NCI-H2107 (cell line): ENCODE measurements at places on chromosomes 7 and 10.

GRCh38 chr10:29227201-29227600 lies 61.7 kb upstream of the LYZL1 start:
- no peak for DNase-seq

DNA sequence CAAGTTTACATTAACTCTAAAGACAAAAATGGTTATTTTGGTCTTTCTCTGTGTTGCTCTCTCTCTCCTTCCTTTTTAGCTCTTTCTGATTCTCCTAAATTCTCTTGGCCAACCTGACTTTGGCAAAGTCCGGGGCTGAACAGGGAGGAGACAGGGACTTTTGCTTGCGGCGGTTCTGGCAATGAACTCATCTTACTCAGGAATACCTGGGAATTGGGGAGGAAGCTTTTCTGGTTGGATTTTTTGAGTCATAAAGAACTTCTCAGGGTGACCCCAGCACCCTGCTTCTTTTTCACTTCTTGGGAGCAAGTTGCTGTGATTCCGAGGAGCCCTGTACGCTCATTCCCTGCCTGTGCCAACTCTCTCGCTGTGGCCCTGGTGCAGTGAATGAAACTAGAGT lies 16.0 kb downstream of the GATA3 start:
- no peak for DNase-seq

- no peak for DNase-seq
Measured at GRCh38 chr10:3533296-3533695, 251.7 kb downstream of the KLF6 start.

DNA sequence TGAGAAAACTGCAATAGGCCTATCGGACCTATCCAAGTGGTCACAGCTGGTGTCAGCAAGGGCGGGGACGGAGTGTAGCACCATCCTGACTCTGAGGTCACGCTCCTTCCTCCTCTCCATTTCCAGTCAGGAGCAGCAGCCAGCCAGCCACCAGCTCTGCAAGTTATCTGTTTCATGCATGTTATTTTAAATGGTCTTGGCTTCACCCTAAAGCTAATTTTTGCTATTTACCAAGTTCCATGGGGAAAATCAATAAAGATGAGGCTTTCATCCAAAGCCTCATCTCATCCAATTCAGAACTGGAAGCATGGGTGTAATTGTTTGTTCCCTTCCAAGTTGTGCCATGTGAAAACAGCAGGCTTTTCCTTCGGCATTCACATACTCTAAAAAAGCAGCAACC lies 49.3 kb downstream of the ICA1 start:
- DNase-seq, result no peak

GRCh38 chr10:106864031-106864430 lies 300.5 kb downstream of the SORCS1 start:
- DNase-seq, result no peak

DNA sequence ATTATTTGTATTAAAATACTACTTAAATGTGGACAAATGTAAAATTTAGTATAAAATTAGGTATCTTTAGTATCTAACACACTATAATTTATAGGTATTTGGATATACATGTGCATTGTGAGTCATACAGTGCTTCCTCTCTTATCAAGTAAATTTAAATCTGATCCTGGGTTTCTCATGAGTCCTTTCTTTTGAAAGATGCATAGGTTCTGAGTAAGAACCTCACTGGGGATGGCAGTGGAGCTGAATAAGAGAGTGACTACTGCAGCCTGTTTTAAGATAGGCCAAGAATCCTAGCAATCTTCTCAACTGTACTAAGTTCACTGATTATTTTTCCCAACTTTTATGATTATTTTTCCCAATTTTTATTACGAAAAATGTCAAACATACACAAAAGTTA lies 16.2 kb downstream of the CEP55 start:
- no peak for DNase-seq

DNA sequence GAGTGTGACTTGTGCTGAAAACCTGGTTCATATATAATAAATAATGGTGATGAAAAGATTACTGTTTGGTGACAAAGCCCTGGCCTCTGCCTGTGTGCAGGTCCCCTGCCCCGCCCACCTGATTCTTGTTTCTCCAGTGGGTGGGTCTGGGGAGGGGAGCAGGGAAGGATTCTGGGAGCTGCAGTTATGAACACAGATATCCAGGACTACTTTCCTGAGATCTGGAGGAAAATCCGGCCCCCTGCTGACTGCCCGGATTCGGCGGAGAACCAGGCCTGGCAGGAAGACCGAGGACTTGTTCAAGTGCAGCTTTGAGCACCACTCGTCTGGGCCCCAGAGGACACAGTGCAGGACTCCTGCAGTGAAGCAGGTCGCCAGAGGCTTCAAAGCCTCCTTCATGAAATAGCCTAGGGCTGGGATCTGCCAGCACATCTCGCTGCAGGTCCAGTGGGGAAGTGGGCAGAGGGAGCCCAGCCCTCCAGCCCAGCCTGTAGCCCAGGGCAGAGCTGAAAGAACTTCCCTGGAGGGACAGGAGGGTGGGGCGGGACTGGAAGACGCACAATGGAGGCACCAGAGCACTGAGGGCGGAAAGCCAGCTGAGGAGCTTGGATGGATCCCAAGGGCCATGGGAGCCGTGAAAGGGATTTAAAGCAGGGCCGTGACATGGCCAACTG lies 7.0 kb downstream of the ATP6V0E2 start:
- DNase-seq, result no peak

GRCh38 chr10:12729885-12730284 lies 271.6 kb downstream of the CCDC3 start:
- no peak for DNase-seq

DNA sequence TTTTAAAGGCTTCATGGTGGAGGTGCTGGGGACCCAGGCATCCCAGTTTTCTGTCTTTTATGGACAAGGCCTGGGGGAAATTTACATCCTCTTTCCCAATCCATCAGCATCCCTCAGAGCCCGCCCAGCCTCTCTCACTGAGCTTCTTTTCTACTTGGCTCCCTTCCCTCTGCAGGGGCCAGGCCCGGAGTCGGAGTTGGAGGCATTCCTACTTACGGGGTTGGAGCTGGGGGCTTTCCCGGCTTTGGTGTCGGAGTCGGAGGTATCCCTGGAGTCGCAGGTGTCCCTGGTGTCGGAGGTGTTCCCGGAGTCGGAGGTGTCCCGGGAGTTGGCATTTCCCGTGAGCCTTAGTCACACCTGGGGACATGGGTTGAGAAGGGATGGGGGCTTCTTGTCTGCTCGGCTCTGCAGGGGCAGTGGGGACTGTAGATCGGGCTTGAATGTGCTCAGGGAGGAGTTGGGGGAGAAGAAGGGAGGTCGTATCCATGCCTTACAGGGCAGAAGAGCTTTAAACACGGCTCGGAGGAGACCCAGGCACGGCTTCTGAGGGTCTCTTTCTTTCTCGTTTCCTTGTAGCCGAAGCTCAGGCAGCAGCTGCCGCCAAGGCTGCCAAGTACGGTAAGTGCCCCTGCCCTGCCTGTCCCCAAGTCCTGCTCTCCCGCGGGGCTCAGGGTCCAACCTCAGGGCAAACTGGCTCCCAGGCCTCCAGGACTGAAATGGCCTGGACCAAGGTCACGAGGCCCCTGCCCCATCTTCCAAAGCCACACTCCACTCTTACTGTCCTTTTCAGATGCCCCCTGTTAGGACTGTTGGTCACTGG lies 27.3 kb upstream of the LIMK1 start:
- DNase-seq, result no peak

- DNase-seq, result no peak
Measured at GRCh38 chr10:126561294-126561920, 109.1 kb downstream of the C10orf90 start.

DNA sequence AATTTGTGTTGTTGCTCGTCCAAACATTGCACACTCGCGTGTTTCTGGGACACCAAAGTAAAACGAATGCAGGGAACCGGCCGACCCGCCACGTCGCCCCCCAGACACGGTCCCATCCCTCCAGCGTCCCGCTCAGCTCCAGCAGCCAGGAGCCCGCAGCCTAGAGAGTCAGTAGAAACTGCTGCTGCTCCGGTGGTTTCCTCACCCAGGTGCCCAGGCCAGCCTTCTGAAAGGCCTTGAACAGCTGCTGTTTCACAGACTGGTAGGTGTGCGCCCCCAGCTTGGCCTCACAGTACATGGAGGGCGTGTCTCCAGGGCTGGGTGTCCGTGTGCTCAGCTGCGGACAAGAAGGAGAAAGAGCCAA lies 126.8 kb downstream of the WDR37 start:
- no peak for DNase-seq

DNA sequence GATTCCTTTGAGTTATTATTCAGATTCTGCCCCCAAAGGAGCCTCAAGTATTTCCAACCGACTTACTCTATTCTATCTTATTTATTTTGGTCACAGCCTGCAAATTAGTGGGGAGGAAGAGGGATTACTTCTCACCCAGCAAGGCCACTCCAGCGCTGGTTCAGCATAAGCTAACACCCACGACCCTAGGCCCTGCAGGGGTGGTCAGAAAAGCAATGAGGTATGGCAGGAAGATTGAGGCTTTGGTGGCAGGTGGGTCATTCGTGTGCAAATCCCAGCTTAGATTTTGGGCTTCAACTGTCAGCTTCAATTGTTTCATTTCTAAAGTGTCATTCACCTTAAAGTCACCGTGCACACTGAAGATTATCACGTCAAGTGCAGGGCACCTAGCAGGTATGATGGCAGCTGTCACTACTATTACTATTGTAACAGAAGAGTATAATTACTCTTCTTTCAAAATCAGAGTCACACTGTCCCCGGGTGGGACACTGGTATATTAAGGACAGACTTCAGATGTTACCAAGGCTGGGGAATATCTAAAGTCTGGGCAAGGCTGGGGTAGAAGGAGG lies 48.8 kb upstream of the OPTN start:
- DNase-seq, result no peak

GRCh38 chr7:104758504-104758903 lies 255.5 kb upstream of the KMT2E start:
- DNase-seq, result no peak

DNA sequence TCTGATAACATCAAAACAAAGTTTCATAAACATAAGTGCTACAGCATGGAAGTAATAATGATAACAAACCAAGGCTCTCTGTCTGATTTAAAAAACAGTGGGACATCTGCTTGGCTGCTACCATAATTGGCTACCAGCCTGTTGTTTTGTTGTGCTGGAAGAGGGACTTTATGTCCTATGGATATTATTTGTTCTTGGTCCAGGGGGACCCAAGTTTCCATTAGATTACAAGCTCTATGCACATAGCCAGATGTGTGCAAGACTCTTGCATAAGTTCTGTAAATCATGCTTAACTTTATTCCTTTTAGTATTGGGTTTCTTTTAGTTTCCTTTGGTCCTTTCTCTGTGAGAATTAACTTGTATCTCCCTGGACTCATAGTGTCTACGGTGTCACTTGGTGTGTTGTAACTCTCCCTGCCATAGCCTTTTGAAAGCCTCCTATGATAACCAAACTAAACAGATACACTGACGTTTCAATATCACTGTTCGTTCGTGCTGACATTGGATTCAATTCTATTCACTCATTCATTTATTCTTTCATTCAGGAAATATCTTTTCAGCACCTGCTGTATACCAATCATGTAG lies 41.4 kb upstream of the CD36 start:
- no peak for DNase-seq

- no peak for DNase-seq
Measured at GRCh38 chr7:93894966-93895640, 4.5 kb upstream of the TFPI2 start.

- DNase-seq, result no peak
Measured at GRCh38 chr10:29829776-29830175, 195.0 kb upstream of the SVIL start.

- no peak for DNase-seq
Measured at GRCh38 chr10:69124563-69125268, 738 bp downstream of the VPS26A start.

DNA sequence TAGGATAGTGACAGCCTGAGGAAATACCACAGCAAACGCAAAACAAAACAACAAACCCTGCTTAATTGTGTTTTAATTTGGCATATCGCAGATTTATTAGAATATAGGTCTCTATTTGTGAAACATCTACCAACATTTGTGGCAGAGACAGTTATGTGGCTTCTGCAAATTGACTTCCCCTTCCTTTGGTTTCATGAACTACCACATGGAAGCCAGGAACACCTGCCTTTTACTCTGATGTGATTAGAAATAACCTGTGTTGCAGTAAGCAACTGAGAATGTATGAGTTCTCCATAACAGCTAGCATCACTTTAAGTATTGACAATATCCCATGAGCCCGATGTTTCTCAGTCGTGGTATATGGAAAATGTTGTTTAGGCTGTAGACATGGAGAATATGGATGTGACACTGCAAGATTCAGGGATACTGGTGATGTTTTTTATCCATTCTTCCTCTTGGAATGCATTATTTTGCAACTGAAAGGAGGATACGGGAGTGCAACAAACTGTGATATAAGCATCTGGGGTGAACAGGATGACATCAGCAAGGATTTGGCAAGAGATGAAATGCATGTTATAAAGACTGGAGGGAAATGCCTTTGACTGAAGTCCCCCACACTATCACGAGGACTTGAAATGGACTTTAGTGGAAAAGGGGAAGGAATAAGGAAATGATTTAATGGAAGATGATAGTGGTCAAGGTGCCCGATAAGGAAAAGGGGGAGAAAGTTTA lies 95.9 kb downstream of the CUBN start:
- DNase-seq, result no peak

DNA sequence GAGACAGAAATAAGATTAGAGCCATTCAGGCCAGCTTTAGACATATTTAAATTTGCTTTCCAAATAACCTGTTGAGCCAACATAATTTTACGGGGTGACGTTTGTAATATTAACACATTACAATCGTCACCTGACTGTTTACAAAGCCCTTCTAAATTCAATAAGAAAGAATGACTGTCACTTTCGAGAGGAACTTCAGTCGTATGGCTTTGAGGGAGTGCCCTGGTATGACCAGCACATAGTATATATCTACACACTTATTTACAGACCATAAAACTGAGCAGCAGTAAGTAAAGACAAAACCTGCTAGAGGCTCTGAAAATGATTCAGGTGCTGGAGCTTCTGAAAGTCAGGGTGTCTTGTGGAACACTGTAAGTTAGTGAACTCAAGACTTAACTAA lies 62.4 kb downstream of the BLNK start:
- DNase-seq, result no peak

DNA sequence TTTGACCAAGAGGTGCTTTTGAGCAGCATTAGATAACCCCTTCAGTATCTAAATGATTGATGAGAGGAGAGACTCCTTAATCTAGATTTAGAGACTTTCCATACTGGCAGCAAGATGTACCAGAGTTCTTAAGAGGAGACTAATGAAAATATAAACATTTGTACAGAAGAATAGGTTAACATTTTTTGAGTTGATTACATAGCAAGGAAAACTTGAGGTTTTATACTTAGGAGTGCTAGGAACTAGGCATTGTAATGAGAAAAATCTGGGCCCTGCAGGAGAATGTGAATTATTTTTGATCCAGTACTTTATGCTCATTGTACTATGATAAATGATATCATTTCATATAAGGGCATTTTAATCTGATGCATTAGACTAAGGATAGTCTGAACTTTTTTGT lies 261.7 kb downstream of the EXOC4 start:
- no peak for DNase-seq

- no peak for DNase-seq
Measured at GRCh38 chr10:76296957-76297356, 865.5 kb downstream of the LRMDA start.
